ENCODE measurements at places on chromosomes 1 and 21.

GRCh38 chr1:93614541-93614940 lies 67.1 kb downstream of the BCAR3 start:
- DNase-seq = no peak

DNA sequence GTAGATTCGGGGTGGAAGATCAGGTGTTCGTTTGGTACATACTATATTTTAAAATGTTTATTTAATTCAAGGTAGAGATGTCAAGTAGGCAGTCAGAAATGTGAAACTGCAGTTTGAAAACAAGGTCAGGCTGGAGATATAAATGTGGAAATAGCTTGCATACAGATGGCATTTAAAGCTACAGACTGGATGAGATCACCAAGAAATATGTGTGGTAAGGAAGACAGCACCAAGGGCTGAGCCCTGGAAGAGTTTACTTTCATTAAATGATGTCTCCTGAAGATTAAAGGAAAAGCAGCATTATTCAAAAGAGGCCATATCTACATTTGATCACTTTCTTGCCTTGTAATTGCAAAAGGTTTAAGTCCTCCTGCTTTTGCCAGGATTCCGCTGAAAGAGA lies 271.3 kb downstream of the PTBP2 start:
- no peak for DNase-seq

DNA sequence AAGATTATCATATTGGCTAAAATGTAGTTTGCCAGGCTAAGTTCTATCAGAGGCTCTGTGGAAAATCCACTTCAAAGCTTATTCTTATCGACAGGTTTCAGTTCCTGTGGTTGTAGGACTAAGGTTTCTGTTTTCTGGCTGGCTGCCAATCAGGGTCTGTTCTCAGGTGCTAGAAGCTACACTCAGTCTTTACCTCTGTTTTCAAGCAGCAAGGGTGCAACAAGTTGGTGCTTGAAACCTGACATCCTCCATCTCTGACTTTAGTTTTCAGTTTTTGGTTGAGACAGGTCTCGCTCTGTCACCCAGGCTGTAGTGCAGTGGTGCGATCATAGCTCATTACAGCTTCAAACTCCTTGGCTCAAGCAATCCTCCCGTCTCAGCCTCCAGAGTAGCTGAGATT lies 15.3 kb upstream of the TMCO2 start:
- peak; percentile 18 for DNase-seq

- DNase-seq = no peak
Observed at GRCh38 chr1:166905900-166906299, 29.8 kb upstream of the TADA1 start.

DNA sequence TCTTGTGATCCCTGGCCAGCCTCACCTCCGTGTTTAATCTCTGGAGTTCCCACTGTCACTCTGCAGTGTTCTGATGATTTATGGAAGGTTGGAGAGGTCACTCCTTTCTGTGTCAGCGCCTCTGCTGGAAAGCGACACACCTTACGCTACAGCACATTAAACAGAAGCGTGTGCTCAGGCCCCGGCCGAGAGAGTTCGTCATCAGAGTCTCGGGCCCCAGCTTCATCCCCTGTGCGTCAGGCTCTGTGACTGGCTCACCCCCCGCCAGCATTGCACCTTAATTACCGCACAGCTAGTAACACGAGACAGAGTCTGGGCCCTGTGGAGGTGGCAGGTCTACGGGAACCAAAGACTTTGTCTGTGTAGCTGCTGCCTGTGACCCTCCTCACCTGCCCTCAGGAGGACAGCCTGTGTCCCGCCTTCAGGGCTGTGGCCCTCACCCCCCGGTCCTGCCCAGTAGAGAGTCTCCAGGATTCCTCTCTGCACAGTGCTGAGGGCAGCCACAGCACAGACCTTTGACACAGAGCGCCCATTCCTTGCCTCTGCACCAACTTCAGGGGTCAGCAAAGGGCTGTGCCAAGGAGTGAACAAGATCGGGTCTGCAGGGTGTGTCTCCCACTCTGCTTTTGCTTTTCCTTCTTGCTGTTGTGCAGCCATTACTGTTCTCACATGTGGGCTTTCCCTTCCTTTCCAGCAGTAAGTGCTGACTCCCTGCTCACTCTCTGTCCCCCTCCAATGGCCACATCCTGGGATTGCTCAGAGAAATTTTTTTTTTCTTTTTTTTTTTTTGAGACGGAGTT lies 157.6 kb downstream of the PGBD5 start:
- DNase-seq = no peak

Measured in stimulated activated CD4-positive, alpha-beta T cell treated with anti-CD3 and anti-CD28 coated beads, Interleukin-1b, Interleukin-23, amount 100 ng/mL, for 1 hour (primary cell).